Stimulated activated CD8-positive, alpha-beta memory T cell treated with anti-CD3 and anti-CD28 coated beads, Interleukin-4, amount 100 ng/mL, for 1 hour (primary cell): ENCODE measurements at places on chromosomes 12 and 14.

GRCh38 chr12:23816394-23816851 lies 133.0 kb downstream of the SOX5 start:
- no peak for DNase-seq

DNA sequence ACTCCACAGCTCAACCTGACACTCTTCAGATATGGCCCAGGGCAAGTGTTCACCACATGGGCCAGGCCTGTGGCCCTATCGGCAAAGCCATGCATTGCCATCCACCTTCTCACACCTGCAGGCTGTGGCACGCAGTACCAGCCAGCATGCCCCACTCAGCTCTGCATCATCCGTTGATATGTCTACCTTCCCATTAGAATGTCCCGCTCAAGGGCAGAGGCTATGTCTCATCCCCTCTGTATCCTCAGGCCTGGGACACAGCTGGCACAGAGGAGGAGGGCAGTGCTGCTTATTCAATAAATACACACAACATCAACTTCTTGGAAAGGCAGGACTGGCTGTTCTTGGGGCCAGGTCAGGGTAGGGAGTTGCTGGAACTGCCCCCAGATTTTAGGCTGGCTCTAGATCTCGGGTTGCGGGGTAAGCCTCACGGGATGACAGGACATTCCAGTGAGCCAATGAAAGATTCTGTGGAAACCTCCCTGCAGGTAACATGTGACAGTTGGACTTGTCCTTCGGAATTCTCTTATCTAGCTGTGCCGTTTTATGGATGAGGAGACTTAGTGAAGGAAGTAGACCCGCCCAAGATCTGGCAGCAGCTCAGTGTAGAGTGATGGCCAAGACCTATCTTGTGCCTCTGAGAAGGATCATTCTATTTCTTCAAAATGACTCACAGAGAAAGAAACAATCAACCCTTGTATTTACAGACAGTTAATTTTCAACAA lies 25.6 kb downstream of the SYNE3 start:
- DNase-seq, result no peak

GRCh38 chr12:104624529-104624928 lies 167.8 kb downstream of the CHST11 start:
- DNase-seq, result no peak

DNA sequence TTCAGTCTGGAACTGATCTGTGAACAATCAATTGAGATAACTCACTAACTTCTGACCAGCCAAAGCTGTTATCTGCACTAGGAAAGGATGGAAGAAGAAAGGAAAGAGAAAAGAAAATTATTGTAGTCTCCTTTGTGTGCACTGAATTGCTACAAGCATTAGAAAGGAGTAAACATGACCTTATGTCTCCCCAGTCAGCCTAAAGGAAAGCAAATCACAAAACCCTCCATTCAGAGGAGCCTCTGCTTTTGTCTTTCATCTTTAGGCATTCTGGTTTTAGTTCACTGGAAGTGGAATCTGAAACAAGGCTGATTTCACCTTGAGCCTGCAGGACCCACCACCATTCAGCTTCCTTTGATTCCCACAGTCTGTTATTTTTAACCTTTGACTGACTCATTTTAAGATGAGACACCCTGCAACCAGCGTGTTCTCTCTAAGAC lies 26.0 kb downstream of the TBX3 start:
- no peak for DNase-seq

- DNase-seq, result no peak
Measured at GRCh38 chr12:89427508-89428156, 75.3 kb upstream of the DUSP6 start.

- DNase-seq, result no peak
Measured at GRCh38 chr12:12776261-12776660, 9.2 kb upstream of the APOLD1 start.

- DNase-seq, result no peak
Measured at GRCh38 chr14:104892531-104893434, 27.7 kb downstream of the CEP170B start.

- DNase-seq, result no peak
Measured at GRCh38 chr12:94592080-94592479, 58.3 kb downstream of the TMCC3 start.

DNA sequence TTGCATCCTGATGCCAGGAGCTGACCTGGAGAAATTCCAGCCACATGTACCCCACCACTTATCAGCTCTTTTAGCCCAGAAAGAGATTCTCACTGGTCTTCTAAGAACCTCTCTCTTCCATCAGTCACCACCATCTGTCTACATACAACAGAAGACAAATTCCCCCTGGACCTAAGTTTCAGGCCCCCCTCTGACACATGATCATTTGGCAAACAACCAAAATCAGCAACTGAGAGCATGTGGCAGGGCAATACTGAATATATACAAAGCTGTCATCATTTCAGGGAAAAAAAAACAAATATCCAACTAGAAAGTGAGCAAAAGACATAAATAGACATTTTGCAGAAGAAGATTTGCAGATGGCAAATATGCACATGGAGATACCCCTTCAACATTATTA lies 180.2 kb downstream of the FOXN3 start:
- DNase-seq, result no peak

- DNase-seq, result no peak
Measured at GRCh38 chr14:96827290-96827689, 30.1 kb downstream of the VRK1 start.

DNA sequence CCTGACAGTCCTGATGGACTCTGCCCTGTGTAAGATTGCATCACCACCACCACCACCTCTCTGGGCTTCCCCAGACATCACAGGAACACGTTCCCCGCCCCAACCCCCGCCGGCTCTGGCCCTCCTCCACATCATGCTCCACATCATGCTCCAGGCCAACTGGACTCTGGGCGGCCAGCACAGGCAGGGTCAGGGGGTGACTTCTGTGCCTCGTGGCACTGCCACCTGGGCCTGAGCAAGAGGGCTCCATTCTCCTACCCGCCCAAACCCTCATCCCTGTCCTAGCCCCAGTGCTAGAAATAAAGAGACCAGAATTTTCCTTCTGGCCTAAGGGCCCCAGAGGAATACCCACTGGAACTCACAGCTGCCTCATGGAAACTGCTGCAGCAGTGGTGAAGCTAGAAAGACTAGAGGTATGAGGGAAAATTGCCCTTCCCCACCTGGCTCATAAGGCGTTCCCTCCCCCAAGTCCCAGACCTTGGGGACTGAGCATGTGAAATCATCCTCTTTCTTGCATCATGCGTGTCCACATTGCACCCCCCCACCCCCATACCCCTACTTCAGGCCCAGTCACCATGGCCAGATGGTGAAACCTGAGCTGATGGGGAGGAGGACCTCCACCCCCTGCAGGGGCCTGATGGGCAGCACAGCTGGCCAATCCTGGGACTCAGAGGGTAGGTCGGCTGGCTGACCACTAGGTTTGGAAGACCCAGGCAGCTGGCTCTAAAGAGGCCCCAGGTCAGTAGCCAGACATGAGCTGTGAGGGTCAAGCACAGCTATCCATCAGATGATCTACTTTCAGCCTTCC lies at the start of gene INHBE:
Gene INHBE (plus strand): TSS at position 742 of the 808 bp plus-strand sequence. CDS start 230 bp downstream, outside the sequence.
- no peak for DNase-seq

DNA sequence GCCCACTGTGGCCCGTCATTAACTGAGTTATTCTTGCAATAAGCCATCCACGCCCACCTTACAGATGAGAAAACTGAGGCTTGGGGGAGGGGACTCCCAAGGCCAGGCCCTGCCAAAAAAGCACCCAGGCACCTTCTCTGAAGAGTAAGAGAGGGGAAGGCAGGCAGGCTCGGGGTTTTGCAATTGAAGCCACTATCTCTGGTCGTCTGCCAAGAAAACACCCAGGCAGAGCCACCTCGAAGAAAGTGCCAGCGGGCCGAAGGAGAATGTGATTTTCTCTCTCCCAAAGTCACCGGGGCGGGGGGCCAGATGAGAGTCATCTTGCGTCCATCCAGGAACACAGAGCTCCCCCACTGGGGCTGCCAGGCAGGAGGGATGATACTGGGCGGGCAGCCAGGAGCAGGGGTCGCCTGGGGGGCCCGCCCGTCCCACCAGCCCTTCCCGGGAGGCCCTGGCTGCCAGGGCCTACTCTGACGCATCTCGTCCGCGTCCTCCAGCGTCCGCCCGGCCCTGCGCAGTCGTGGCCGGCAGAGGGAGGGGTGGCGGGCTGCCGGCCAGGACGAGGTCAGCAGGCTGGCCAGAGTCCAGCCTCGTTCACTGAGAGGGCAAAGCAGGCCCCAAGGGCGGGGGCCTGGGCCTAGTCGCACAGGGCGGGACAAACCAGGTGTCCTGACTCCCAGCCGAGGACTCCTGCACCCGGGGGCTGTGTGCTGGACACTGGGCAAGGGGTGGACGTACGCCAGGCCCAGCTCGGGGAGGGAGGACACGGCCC lies 74.3 kb downstream of the RFLNA start:
- no peak for DNase-seq

GRCh38 chr12:113231235-113232088 lies 10.2 kb downstream of the TPCN1 start:
- DNase-seq, result no peak

GRCh38 chr14:69644814-69645213 lies 33.4 kb downstream of the SUSD6 start:
- no peak for DNase-seq

DNA sequence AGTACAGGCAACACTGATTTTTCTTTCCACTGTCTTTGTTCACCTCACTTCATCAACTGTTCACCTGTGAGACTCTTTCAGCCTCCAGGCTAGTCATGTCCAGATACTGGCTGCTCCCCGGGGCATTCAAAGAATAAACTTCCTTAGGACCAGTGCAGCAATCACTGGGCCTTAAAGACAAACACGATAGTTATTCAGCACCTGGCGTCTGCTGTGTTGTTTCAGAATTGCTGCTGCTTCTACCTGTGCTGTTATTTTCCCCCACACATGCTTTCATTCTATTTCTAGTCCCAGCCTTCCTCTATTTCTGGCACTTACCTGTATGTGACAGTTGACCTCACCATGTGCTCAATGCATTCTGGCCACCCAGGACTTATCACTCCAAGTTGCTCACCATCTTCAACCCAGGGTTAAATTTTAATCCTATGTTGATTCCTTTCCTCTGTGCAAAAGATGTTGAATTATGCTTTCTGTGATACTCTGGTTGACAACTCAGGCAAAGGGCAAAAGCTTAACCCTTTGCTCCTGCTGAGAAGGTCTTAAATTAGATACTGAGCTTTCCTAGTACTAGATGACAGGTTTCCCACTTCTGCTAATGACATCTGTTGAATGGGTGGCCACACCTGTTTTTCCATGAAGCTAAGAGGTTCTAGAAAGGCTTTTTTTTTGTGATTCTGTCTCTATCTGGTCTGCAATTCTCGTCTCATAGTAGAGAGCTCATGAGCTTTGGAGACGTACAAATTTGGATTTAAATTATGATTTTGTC lies 41.4 kb downstream of the PTPRQ start:
- no peak for DNase-seq

DNA sequence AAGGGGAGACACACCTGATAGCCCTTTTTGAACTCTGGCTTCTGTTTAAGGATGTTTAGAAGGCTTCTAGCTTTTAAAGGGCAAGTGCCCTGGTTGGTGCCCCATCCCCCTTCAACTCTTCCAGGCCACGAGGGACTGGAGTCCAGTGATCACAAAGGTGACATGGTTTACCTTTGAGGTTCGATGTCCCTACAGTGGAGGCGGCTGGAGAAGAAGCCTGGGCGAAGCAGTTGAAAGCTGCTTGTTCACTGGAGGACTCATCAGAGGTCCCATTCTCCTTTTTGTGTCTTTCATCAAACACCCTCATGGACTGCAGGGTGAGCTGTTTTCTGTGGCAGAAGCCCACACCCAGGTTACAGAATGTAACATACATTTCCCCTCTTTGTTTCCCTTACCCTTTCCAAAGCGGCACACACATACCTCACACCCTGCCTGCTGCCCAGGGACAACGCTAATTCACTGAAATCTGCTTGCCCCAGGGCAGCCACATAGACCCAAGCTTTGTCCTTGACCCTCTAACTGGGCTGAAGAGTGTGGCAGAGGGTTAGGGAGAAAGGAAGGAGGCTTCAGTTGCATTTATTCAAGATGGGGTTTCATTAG lies 7.7 kb downstream of the TBX3 start:
- DNase-seq, result no peak

DNA sequence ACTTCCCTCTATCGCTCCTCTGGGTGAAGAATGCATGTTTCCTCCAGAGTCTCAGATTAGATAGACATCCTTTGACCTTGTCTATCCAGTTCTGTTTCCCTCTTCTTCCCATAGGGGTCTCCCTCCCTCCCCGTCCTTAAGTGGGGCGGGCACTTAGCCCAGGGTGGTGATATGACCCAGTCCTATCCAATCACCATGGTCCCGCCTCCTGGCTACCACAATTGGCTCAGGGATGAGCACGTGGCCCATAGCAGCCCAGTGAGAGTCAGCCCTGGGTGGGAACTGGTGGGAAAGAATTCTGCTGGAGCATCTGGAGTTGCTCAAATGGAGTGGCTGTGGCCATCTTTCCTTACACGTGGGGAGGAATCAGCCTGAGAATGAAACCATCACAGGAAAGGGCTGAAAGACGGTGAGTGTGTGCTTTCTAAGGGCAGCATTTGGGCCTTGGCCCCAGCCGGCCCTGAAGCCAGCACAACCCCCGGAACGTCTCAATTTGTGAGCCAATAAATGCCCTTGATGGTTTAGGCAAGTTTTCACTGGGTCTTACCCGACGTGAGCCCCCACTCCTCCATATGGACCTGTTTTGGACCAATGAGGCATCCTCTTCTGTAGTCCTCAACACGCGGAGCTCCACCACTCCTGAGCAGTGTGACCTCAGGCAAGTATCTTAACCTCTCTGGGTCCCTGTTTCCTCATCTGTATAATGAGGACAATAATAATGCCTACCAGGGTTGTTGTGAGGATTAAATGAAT lies 14.4 kb upstream of the MLXIP start:
- DNase-seq, result no peak

- DNase-seq, result no peak
Measured at GRCh38 chr12:10365696-10366405, 24.0 kb downstream of the KLRK1 start.

DNA sequence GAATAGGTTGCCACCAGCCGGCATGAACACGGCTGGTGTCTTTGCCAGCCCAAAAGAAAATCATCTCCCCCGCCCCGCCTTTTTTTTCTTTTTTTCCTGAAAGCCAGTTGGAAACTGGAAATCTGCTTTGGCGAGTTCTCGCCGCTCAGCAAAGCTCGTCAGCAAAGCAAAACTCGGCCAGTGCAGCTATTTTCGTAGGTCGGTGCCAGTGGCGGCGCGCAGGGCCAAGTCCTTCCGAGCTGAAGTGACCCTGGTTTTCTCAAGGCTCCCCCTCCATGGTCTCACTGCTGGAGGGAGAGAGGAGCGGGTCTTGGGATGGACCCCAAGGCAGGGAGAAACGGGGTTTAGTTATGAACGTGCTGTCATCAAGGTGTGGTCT lies 248.4 kb upstream of the RTL1 start:
- no peak for DNase-seq

GRCh38 chr12:49703647-49704137 lies 3.5 kb downstream of the FMNL3 start:
- DNase-seq, result no peak

- DNase-seq, result no peak
Measured at GRCh38 chr14:65042731-65043372, 56.2 kb downstream of the FNTB start.

GRCh38 chr12:112198120-112198733 lies 72.9 kb downstream of the TRAFD1 start:
- no peak for DNase-seq
